ENCODE measurements at places on chromosomes 1 and 21.
A peak's percentile ranks its signal among the peaks of the same experiment; 100 is the strongest.

DNA sequence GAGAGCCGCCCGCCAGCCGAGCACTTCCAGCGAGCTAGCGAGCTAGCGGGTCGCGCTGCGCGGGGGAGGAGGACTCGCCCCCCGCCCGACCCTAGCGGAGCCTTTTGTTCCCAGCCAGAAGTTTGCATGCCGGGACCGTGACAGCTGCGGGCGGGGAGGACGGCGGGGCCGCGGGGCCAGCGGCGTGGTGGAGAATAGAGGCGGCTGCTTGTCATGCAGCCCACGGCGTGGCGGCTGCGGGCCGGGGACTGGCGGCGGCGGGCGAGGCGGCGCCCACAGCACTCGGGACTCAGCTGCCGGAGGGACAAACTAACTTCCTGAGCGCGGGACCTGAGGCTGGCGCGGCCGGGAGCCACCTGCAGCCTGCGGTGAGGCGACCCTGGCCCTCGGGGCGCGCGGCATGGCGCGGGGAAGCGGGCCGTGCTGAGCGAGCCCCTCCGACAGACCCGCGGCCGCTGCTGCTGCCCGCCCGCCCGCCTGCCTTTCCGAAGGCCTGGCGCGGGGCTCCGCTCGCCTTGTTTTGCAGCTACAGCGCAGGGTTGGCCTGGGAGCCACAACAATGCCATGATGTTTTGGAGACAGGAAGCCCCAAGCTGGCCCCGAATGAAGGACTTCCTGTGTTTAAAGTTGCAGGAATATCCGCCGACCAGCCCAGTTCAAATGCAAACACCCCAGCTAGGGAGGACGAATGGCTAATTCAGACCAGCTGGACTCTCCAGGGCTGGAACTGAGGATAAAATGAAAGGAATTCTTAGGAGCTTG is 82.2 kb upstream of the BMP8A start:
- peak; percentile 77 for DNase-seq

GRCh38 chr1:175851749-175852148 is 108.4 kb upstream of the TNR start:
- DNase-seq = no peak

DNA sequence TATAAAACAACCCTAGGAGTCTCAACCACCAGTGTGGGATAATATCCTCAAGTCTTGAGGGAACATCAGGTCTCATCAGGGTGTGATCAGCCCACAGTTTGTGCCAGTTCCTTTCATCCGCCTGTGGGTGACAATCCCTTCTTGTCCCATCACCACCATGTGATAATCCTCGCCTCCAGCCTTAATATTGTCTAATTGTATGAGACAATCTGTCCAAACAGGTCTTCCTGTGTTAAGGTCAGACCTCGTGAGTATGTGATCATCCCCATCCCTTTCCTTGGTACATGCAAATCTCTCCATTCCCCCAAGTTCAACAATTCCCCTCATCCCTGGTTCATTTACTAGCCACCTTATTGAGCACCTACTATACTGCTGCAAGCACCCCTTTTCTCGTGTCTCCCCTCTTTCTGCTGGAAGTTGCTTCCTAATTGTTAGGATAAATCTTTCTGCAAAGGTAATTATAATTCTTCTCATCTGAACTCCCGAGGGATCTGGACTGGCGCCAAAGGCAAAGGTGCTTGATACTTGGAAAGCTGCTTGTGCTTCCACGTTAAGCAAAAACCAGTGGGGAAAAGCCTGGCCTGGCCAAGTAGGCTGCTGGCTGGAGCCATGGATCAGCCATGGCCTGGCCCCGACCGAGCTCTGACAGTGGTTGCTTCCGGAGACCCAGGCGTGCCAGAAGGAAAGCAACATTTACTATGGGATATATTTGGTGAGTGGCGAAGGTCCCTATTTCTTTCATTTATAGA is 92.5 kb downstream of the RNF220 start:
- DNase-seq = no peak

GRCh38 chr1:94801919-94802546 is 18.1 kb upstream of the SLC44A3 start:
- peak; percentile 66 for DNase-seq

DNA sequence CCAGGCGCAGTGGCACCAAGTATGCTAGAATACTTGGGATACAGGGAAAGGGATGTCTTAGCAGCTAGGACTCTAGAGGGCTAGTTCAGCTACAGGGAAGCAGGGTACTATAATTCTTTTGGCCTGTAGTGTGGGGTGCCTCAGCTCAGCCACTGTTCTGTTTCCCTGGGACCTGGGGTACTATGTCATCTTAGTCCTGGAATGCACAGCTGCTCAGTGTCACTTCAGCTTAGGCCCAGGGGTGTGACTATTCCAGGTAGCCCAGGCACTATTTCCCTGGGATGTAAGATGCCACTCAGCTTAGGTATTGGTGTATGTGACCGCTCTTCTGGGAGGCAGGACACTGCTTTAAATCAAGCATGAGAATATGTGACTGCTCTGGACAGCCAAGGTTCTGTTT is 34.1 kb downstream of the RGSL1 start:
- no peak for DNase-seq

DNA sequence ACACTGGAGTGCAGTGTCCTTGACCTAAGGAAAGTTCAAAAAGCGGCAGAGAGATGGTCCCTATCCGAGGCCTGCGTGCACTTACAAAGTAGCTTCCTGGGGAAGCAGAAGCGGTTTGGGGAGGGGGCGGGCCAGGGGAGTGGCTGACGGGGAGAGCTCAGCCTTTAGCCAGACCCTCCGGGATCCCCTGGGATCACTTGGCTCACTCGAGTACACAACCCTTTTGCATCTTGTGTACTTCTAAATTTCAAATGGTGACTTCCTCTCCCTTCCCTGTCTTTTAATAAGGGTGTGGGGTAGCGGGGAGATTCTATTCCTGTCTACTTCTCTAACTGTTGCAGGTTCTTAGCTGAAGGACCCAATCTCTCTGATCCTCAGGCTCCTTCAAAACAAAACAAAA is 18.1 kb upstream of the SNX27 start:
- no peak for DNase-seq

- DNase-seq = no peak
Observed at GRCh38 chr1:94067196-94067595, 53.8 kb downstream of the ABCA4 start.

DNA sequence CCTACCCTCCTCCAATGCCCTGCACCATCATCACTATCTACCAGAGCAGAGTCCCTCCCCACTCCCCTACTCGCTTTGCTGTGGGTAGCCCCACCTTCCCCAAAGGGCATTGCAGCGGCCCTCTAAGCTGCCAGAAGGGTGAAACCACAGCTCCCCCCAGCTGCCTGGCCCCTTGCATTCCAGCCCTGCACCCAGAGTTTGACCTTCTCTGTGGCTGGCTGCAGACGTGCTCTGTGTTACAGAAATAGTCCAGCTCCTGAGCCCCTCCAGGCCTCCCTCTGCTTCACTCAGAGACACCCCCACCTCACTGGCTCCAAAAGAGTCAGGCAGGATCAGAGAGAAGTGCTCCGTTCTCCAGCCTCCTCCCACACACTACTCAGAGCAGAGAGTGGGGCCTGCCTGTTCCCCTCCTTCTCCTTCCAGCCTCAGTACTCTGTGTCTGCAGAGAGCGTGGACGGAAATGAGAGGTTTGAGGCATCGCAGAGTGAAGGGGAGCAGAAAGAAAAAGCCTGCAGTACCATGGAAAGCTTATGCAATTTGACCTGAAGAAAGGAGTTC is 63.2 kb downstream of the PLEKHA6 start:
- peak; percentile 6 for DNase-seq

GRCh38 chr1:230696722-230697437 is 17.0 kb downstream of the AGT start:
- DNase-seq = peak; percentile 11

DNA sequence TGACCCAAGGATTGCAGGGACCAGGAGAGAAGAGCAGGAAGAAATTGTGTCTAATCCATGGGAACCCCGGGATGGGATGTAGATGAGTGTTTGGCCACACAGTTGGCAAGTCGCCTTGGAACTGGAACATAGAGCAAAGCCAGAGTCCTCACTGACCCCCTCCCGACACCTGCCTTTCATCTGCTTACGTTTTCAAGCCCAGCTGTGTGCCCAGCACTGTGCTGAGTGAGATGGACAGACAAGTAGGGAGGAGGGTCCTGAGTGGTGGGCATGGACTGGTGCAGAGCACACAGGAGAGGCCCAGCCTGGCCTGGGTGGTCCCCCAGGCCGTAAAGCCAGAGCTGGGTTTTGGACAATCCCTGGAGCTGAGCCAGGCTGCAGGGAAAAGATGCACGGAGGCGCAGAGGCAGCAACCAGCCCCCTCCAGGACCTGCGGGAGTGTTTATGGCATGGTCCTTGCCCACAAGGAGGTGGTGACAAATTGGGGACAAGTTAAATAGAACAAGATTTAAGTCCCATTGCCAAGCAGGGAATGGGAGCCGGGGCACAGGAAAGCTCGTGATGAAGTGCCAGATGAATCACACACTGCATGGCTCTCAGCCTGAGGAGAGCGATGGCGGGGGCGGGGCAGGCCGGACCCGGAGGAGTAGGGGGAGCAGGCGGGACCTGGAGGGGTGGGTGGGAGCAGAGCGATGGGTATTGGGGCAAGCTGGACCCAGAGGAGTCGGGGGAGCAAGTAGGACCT is 157.8 kb upstream of the VAMP3 start:
- no peak for DNase-seq

GRCh38 chr1:40011198-40011597 is 29.3 kb upstream of the CAP1 start:
- no peak for DNase-seq

- DNase-seq = no peak
Observed at GRCh38 chr1:9099555-9099954, 29.3 kb downstream of the GPR157 start.

DNA sequence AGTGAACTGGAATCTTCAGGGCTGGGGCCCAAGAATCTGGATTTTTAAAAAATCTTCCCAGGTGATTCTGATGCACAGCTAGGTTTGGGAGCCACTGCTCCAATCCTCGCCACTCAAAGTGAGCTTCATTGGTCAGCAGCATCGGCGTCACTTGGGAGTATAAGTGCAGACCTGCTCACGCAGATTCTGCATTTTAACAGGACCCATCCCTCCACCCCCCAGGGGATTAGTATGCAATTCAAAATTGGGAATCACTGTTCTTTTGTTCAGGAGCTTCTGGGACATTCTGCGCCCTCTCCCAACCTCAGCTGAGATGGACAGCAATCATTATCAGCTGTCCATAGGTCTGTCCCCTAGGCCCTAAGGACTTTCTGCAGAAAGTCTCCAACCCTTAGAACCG is 53.5 kb downstream of the LGR6 start:
- DNase-seq = no peak

- DNase-seq = no peak
Observed at GRCh38 chr1:43611950-43612349, 38.0 kb upstream of the KDM4A start.

DNA sequence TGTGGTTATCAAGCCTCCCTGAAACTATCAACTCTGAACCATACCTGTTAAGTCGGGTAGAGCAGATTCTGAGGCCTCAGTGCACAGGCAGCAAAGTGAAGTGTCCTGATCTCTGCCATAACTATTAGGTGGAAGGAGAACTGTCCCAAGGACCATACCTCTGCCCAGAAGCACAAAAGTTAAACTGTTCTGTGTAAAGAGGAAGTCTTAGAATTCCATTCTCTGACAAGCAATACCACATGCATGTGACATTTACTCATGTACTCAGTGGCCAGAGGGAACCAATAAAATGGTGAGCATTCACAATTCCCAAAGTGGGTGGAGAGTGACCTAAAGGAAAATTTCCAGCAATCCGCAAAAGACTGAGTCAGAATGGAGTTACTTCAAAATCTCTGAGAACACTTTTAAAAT is 61.0 kb downstream of the TOR3A start:
- peak; percentile 89 for DNase-seq

Data from skin of body (tissue), 3 donors.